ENCODE measurements at places on chromosomes 2 and 18. TPM values are rescaled to one million over a fixed set of nuclear protein-coding genes. Genes with fewer than 3 reads are reported as not detected.

DNA sequence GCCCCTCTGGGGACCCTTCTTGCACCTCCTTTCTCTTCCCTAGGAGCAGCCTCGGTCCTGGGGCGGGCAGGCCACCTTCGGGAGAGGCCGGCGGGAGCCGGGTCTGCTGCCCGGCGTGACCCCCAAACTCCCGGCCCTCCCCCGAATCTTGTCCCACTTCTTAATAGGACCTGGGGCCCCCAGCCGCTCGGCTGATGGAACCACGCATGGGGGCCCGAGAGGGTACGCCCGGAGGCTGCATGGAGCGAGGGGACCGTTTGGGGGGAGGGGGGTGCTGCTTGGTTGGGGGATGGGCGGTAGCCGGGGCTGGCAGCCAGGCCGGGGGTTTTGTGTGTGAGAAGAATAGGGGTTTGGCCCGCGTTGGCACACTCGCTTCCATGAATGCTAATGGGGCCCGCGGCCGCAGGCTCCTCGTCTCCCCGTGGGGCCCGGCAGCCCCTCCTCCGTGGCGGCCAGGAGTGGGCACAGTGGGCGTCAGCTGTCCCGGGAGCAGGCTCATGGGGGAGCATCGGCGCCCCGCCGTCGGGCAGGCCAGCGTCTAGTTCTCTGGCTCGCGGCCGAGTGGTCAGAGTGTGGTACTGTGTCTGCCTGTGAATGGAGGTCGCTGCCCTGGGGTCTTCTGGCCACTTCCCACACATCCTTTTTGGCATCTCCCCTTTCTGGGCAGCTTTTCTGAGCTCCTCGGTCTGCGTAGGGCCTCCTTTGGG, 1.0 kb downstream of the GAREM2 start:
- DNase-seq: no peak

GRCh38 chr2:200199005-200199404, 107.5 kb upstream of the SPATS2L start:
- no peak for DNase-seq

- DNase-seq: no peak
These were observed 27.1 kb upstream of the PIEZO2 start for GRCh38 chr18:11176481-11176881.

DNA sequence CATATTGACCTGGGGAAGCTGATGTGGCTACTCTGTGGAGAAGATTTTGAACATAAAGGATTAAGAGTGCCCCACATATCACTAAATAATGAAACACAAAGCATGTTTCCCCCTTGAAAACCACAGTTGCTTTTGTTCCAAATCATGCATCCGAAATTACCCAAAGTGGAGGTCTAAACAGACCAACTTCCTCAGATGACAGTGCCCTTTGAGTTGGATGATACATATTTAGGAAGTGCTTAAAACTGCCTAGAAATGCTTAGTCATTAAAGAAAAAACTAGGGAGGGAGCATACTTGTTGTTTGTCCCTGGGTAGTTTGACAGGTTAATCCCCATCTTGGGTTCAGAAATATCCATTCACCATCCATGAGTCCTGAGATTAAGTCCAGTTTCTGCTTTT, 1070.3 kb downstream of the SUCLG1 start:
- DNase-seq: no peak

Gene MC2R
- total RNA-seq: not detected

DNA sequence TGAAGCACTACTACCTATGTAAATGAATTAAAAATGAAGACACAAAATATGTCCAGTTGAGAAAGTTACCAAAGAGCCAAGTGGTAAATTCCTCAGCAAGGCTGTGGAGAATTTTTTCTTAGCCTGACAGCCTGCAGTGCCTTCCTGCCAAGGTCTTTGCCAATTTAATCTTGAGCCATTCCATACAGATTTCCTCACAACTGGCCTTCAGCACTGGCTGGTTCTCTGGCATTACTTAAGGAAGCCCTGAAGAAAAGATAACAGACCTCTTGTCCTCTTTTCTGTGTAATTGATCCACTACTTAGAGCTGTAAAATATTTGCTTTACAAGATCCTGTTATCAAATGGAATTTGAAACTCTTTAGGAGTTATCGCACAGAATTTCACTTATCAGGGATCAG, 334.2 kb upstream of the LRRTM1 start:
- DNase-seq: no peak

Gene NGEF
- total RNA-seq: 0.11 TPM

GRCh38 chr2:5479265-5479928, 212.8 kb upstream of the SOX11 start:
- no peak for DNase-seq

DNA sequence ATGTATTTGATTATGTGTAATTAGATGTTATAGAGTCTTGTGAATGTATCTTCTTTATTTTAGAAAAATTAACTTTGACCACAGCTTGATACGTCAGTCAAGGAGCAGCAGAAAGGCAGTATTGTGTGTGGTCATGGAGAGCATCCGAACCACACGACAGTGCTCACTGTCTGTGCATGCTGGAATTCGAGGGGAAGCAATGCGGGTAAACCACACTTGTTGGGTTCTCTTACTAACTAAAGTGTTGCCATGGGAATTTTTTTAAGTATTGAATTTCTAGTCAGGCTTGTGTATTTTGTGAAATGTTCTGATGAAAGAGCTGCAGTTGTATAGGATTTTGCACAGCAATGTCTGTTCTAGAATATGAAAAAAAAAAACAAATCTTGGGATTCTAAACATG, 4.8 kb downstream of the PJVK start:
- DNase-seq: no peak

GRCh38 chr2:85009019-85009618, 38.2 kb downstream of the KCMF1 start:
- no peak for DNase-seq

GRCh38 chr2:122739732-122740593, 984.5 kb downstream of the TSN start:
- no peak for DNase-seq

- DNase-seq: no peak
These were observed 16.3 kb downstream of the TMEM17 start for GRCh38 chr2:62489702-62490101.

Gene DOCK10
- 7.4 TPM for total RNA-seq

DNA sequence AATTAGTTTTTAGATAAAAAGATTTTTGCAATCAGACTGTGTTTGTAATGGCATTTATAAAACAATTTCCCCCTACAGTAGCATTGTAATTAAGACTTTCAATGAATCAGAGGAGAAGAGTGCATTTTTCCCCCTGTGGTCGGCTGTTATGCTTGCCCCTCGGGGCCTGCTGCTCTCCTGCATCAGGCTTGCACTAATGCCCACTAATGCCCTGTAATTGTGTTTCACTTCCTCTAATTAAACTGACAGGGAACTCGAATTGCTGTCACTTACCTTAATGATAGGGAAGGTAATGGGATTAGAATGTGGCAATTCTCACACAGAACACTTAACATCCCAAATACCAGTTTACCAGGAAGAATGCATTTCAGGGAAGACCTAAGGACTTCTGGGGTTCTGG, 61.2 kb upstream of the LRRTM1 start:
- no peak for DNase-seq

Data from thyroid gland (tissue), 4 donors.